ENCODE measurements at places on chromosomes 13 and 19.

GRCh38 chr19:55777528-55777927, 8.6 kb downstream of the RFPL4AL1 start:
- no peak for DNase-seq

- peak; percentile 51 for DNase-seq
Observed at GRCh38 chr19:3125900-3126524, 9.8 kb upstream of the GNA15 start.

DNA sequence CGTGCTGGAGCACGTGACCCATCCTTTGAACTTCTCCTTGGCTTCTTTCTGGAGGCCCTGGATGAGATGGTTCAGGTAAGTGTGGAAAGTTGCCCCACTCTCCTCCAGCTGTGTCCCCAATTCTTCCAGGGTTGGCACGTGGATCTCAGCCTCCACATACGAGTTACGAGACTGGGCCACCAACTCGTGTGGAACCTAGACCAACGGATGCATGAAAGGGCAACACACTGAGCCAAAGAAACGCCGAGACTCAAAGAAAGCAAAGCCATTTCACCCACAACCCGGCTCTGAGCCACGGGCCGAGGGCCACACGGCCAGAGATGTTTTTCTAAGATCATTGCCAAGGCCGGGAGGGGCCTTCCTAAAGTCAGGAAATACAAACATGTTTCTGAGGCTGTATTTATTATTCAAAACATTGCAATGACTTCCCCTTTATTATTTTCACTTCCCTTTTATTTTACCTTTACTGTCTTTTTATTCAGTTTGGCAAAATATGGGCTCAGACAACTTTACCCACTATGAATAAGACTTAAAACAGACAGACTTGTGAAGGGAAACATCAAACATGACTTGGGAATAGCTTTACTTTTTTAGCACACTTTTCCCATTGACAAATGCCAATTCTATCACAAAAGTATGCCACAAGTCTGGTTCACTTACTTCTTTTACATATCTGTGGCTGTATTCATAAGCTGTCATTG, 94.6 kb downstream of the KL start:
- DNase-seq: no peak

DNA sequence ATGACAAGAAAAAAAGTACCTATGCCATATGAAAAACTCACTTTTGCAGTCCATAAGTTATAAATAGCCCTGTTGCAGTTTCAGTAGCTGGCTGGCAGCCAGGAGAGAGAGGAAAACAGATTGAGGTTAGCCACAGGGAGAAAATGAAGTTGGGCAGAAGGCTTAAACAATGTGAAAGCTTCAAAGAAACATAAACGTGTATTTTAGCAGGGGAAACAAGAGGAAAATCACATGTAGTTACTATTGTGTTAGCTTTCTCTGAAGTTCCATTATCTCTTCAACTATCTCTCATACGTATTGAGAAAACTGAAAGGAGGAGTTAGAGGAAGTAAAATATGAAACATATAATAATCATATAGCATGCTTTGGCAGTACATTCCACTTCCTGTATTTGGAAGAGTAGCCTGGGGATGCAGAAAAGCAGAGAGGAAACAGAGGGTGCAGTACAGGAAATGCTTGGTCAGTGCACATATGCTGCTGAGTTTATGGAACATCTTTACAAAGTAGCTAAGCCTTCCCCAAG, 1551.1 kb downstream of the EFNB2 start:
- peak; percentile 25 for DNase-seq

- DNase-seq: no peak
Observed at GRCh38 chr19:38469151-38469550, 35.7 kb downstream of the RYR1 start.

DNA sequence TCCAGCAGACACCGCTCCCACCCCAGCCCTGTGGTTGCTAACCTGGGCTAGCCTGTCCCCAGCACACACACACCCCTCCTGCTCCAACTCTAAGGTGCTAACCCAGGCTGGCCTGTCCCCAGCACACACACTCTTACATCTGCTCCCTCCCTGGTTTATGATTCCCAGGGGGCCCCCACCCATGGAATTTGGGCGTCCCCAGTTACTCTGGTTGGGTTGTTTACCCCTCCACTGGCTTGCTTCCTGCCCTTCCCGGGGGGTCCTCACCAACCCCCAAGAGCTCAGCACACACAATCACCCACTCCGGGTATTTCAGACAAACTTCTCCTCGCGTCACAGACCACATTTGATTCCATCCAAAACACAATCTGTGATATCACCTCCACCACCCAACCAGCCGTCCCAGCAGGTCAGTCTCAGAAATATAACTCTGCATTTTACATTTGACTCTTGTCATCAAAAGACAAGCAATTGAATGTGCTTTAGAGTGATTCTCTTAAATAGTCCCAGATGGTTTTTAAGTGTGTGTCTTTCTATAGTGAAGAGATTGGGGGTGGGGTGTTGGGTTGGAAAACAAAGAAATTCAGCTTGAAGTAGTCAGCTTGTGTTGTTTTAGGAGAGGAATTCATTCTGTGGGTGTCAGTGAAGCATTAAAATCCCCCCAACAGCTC, 20.1 kb downstream of the COL4A2 start:
- DNase-seq: no peak

- no peak for DNase-seq
Observed at GRCh38 chr19:42521346-42522030, 6.8 kb downstream of the CEACAM1 start.

- DNase-seq: no peak
Observed at GRCh38 chr13:45707516-45708100, 5.5 kb downstream of the CBY2 start.

DNA sequence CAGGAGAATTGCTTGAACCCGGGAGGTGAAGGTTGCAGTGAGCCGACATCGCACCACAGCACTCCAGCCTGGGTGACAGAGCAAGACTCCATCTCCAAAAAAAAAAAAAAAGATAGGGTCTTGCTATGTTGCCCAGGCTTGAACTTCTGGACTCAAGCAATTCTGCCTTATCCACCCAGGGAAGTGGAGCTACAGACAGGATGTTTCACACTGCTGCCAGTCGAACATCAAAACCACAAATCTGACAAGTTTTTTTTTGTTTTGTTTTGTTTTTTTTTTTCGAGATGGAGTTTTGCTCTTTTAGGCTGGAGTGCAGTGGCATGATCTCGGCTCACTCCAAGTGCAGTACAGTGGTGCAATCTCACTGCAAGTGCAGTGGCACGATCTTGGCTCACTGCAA, 10.8 kb downstream of the XPO4 start:
- DNase-seq: peak; percentile 26

- no peak for DNase-seq
Observed at GRCh38 chr19:5179256-5179655, 161.4 kb downstream of the PTPRS start.

DNA sequence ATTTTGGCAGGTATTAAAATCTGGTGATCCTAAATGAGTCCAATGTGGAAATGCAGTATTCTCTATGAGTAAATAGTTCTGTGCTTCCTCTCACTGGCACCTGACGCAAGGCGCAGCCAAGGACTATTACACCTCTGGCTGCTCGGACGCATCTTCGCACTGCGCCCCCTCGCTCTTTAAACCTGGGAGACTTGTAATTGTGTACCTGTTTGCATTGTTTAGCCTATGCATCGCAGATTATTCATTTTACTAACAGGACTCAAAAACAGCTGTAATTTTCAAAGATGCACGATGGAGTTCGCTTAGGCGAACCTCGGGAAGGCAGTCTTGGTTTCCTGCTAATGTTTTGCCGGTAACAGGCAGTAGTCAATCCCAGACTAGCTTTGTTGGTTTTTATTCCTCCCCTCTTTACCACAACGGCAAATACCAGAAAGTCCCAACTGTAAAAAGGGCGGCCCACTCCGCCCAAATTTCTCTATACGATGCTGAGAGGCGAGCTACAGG, 113.2 kb downstream of the KCNRG start:
- no peak for DNase-seq

DNA sequence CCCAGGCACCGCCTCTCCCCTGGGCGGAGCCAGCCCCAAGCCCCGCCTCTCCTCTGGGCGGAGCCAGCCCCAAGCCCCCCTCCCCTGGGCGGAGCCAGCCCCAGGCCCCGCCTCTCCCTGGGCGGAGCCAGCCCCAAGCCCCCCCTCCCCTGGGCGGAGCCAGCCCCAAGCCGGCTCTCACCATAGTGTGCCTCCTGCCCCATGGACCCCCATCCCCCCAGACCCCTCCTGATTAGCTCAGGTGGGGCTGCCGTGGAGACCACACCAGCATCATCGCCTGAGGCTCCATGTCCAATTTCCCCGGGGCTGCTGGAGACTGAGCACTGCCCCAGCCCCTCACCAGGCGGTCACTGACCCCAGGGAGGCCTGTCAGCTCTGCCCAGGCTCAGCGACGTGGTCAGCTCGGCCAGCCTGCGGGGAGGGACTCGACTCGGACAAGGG, 4.2 kb upstream of the MADCAM1 start:
- DNase-seq: no peak

- no peak for DNase-seq
Observed at GRCh38 chr13:24004971-24005370, 107.7 kb upstream of the C1QTNF9B start.

- no peak for DNase-seq
Observed at GRCh38 chr19:34363094-34363493, 1.9 kb upstream of the GPI start.

GRCh38 chr19:2039089-2039958, 11.7 kb downstream of the MKNK2 start:
- DNase-seq: no peak

GRCh38 chr19:18699403-18700054, 16.0 kb downstream of the CRTC1 start:
- no peak for DNase-seq

DNA sequence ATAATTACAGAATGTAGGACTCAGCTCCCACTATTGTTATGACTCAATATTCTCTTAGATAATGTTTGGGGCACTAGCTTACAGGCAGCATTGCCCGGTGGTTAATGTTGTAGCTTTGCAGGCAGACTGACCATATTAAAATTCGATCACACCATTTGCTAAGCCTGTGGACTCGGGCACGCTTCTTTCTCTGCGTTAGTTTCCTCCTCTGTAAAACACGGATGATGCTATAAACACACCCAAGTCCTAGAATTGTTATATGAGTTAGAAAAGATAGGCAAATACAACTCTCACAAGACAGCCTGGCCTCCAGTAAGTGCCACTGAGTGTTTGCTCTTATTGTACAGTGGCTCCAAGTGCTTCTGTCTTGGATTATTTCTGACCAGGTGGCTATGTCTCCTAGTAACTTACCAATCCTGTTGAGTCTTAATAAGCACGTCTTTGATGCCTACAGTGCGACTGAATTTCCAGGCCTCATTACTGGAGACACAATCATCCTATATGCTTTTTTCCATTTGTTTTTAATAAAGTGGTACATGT, 50.0 kb upstream of the ALOX5AP start:
- no peak for DNase-seq

DNA sequence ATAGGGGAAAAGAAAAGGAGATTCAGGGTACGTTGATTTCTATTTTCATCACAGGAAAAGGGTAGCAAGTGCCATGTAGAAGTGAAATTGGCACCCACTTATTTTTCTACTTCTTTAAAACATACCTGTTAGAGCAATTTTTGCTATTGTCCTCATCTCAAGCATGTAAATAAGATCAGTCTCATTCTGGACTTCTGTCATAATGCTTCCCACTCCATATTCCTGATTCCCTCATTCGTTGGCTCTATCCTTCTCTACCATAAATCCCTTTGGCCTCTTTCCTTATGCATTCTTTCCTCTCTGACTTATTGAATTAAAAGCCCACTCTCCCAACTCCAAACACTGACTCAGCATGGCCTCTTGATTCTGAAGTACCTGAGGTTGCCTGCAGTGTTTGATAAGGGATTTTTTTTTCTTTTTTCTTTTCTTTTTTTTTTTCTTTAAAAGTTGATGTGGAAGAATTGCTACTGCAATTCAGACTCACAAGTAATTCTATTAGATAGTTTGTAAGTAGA, 465.7 kb downstream of the SLITRK6 start:
- no peak for DNase-seq

DNA sequence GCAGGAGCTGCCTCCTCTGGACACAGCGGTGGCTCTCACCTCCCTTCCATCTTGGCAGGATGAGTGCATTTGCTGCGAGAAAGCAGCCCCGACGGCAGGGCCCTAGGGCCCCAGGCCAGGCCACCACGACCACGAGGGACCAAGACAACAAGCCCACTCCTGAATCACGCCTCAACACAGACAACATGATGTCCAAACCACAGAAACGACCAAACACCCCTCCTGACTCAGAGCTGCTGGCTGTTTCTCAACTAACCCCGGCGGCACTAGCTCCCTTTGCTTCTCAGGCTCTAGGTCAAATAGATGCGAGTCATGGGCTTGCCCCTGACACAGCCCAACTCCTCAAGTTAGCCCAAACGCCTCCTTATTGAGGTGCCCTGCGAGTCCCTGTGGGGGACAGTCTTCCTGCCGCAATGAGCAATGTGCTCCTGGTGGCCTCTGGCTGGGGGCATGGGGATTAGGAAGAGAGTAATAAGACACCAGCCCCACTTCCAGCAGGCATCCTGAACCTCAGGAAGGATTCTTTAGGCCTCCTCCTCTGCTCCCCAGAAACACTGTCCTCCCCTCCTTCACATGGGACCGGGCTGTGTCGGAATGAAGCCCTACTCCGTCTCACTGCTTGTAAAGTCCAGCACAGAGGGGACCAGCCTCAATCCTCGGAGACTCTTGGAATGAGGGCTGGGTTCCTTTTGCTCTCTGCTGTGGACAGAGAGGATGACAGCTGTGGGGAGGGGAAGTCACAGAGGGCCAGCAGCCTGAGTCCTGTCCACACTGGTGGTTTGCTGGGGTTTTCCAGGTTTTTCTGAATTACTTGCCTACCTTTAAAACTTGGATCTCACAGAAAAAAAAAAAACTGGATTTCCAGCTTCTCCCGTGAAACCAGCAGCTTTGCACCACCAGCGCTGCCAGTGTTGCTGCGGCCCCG, 6.9 kb upstream of the ATF5 start:
- no peak for DNase-seq

DNA sequence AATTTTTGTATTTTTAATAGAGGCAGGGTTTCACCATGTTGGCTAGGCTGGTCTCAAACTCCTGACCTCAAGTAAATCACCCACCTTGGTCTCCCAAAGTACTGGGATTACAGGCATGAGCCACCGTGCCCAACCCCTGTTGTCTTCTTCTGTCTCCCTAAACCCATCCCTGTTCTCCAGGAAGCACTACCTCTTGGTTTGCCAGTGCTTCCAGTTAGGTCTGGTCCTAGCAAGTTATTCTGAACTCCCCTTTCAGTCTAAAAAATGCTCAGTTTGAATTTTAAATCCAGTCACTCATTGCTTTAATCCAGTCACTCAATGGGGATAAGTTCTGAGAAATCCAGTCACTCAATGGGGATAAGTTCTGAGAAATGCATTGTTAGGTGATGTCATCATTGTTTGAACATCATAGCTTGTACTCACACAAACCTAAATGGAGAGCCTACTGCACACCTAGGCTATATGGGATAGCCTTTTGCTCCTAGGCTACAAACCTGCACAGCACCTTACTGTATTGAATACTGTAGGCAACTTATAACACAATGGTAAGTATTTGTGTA, 8.0 kb upstream of the ATP4A start:
- no peak for DNase-seq

Data from central memory CD4-positive, alpha-beta T cell (primary cell).